ENCODE measurements at places on chromosomes 11 and 22. TPM values are rescaled to one million over a fixed set of nuclear protein-coding genes. Genes with fewer than 3 reads are reported as not detected.

DNA sequence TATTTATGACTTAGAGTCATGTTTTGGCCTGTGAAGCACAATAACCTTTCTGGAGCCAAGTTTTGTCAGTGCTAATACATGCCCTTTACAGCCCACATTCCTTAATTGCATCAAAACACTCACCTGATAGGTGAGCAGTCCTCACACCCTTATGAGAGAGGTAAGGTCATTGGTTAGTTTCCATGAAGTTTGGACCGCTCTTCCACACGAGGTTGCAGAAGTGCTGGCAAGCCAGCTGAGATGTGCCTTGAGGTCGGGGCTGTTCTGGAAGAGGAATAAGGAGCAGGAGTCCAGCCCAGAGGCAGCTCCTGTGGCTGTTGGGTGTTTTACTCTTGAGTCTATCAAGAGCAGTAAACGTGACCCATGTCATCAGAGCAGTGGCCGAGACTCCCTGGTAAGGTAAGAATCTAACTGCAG is 76.3 kb downstream of the CYB5R2 start:
- no peak for DNase-seq

GRCh38 chr11:122661182-122661945 is 5.8 kb downstream of the UBASH3B start:
- DNase-seq: peak; percentile 59

- DNase-seq: no peak
These were observed 5.9 kb downstream of the ARRB1 start for GRCh38 chr11:75345455-75346160.

DNA sequence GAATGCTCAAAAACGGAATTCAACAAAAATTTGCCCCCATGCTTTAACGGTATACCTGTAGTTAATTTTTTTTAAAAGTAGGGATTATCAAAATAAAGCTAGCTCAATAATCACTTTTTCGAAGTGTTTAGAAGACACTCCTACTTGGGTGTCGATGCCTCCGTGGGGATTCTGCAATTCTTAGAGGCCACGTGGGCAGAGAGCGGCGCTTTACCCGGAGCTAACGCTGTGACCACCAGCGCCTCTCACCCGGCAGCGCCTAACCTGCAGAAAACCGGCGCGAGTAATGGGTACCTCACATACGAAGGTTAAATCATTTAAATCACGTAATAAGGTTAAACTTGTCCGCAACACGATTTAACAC is 583 bp downstream of the TAF1D start:
- peak; percentile 31 for DNase-seq

DNA sequence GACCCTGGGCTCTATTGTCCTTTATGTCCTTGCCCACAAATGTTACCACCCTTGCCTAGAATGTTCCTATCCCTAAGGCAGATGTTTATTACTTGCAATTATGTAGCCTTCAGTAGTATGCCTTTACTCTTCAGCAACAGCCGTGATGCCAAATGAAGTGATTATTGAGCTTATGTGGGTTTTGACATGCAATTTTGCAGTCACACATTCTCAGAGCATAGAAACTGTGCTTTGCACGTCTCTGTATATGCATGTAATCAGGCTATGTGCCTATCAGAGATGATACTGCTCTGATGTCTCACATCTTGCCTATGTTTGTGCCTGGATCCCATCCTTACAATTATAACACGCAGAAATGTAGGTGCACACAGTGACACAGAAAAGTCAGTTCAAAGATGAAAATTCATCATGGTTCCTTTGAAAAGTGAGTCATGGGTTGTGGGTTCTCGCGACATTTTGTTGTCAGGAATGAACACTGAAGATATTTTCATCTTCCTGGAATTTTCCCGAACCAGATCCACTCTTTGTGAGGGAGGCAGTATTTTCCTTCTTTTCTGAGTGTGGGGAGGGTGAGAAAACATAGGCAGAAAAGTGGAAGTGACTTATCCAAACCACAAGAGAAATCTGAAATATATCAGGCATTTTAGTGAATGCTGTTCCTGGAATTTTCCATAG is 81.1 kb downstream of the BMAL1 start:
- peak; percentile 64 for DNase-seq

- no peak for DNase-seq
These were observed 429.6 kb downstream of the BRD1 start for GRCh38 chr22:49398115-49398514.

DNA sequence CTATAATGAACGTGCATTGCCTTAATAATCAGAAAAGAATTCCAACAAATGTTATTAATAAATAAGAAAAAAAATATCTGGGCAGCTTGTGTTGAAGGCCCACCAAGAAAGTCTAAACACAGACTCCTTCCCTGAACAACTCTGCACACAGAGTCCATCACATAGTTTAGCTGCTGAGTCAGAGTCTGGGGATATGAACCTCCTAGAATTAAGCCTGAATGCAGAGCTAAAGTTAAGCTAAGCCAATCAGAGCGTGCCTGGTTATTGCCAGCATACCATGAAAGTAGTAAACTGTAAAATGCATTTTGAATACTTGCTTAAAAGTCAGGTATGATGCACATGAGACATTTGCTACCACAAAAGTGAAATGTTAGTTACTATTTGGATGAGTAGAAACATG is 25.6 kb upstream of the TENM4 start:
- DNase-seq: peak; percentile 79

- DNase-seq: no peak
These were observed 8.2 kb upstream of the HSPA8 start for GRCh38 chr11:123069908-123070821.

GRCh38 chr22:22928666-22929380 is 41.2 kb downstream of the IGLL5 start:
- DNase-seq: peak; percentile 12

- no peak for DNase-seq
These were observed 17.8 kb upstream of the SYVN1 start for GRCh38 chr11:65152122-65152521.

GRCh38 chr11:70871881-70872280 is 380.5 kb downstream of the SHANK2 start:
- DNase-seq: no peak

The SPON1 gene
- 1.5 TPM for total RNA-seq

The SLC1A2 gene
- total RNA-seq: 0.14 TPM

The OR5P2 gene
- 1.4 TPM for total RNA-seq

The IFITM10 gene
- total RNA-seq: 5.1 TPM

The MUC5AC gene
- total RNA-seq: not detected

The GALNT18 gene
- total RNA-seq: 6.5 TPM
